Colonic mucosa (tissue), 4 donors: ENCODE measurements at places on chromosomes 2 and 18. TPM values are rescaled to one million over a fixed set of nuclear protein-coding genes. Genes with fewer than 3 reads are reported as not detected.

DNA sequence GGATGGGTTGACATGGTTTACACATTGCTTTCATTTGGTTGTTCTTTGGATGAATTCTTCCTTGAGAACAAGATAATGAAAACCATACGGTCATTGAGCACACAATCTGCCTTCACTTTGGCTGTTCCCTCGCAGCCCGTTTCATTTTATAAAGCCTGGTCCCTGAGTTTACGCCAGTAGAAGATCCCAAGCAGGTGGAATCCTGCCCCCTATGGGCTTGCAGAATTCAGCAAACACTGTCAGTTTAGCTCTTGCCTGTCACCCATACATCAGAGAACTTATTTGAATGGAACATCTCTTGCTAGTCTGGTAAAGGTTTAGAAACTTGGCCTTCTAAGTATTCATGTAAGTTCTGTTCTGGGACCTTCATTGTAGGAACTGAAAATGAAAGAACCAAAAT lies 666.4 kb upstream of the ZEB2 start:
- no peaks in the 10 kb centered on the region for H3K4me1 ChIP-seq
- H3K36me3 ChIP-seq, result no peaks in the 10 kb centered on the region
- H3K27ac ChIP-seq, result no peak overlapping the region
- no peaks in the 10 kb centered on the region for H3K27me3 ChIP-seq

DNA sequence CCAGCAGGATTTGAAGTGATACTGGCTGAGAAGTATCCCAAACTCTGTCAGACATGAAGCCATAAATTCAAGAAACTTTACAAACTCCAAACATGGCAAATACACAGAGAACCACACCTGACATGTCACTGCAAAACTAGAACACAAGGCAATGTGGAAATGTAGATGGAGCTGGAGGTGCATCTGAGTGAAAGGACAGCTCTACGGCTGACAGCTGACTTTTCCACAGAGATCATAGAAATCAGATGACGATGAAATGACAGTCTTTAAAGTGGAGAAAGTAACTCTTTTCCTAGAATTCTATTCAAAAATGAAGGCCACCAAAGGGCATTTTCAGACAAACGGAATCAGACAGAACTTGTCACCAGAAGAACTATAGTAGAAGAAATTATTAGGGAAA lies 97.5 kb downstream of the LDLRAD4 start:
- H3K36me3 ChIP-seq, result no peaks in the 10 kb centered on the region
- no peak overlapping the region for H3K4me3 ChIP-seq
- H3K4me1 ChIP-seq, result no peaks in the 10 kb centered on the region
- no peak for DNase-seq

- no peak overlapping the region for H3K4me3 ChIP-seq
- no peaks in the 10 kb centered on the region for H3K27me3 ChIP-seq
Observed at GRCh38 chr18:6493194-6493593, 78.5 kb upstream of the L3MBTL4 start.

GRCh38 chr2:70041663-70042062 lies 45.6 kb upstream of the PCBP1 start:
- H3K27me3 ChIP-seq, result no peaks in the 10 kb centered on the region
- no peak overlapping the region for H3K4me3 ChIP-seq
- no peaks in the 10 kb centered on the region for H3K36me3 ChIP-seq
- no peak for DNase-seq
- no peak overlapping the region for H3K27ac ChIP-seq

DNA sequence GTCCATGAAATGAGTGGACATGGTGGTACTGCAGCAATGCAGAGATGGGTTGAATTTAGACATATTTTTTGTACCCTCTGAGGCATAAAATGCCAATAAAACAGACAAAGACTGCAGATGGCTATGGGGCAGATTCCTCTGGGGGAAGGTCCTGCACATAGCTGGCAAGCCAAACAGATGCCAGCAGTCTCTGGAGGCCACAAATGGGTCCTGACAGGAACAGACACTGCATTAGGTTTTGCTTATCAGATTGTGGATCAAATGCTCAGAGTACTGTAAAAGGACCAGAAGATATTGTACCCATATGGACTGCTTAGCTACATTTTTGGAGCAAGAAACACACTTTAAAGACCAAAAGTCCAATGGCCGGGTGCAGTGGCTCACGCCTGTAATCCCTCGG lies 40.9 kb upstream of the ORC2 start:
- no peak for DNase-seq
- H3K4me1 ChIP-seq, result no peaks in the 10 kb centered on the region
- no peaks in the 10 kb centered on the region for H3K36me3 ChIP-seq

- no peak overlapping the region for H3K27ac ChIP-seq
- no peak for DNase-seq
- no peaks in the 10 kb centered on the region for H3K27me3 ChIP-seq
- H3K4me3 ChIP-seq, result no peak overlapping the region
Observed at GRCh38 chr2:23660237-23660636, 266.7 kb downstream of the ATAD2B start.

DNA sequence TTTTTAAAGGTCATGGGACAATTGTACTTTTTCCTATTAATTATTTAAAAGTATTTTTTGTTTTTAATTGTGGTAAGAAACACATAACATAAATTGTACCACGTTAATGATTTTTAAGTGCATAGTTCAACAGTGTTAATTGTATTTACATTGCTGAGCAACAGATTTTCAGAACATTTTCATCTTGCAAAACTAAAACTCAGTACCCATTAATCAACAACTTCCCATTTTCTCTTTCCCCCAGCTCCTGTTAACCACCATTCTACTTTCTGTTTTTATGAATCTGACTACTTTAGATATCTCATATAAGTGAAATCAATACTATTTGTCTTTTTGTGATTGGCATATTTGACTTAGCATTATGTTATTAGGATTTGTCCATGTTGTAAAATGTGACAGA lies 483.9 kb upstream of the ZNF804A start:
- H3K4me3 ChIP-seq, result no peak overlapping the region
- H3K27ac ChIP-seq, result no peak overlapping the region
- H3K27me3 ChIP-seq, result no peaks in the 10 kb centered on the region
- no peak for DNase-seq
- no peaks in the 10 kb centered on the region for H3K36me3 ChIP-seq

GRCh38 chr18:57728941-57729511 lies 74.1 kb downstream of the ATP8B1 start:
- no peak overlapping the region for H3K4me3 ChIP-seq
- no peaks in the 10 kb centered on the region for H3K4me1 ChIP-seq
- H3K27me3 ChIP-seq, result no peaks in the 10 kb centered on the region

- no peak for DNase-seq
- no peak overlapping the region for H3K27ac ChIP-seq
- H3K4me3 ChIP-seq, result no peak overlapping the region
- H3K27me3 ChIP-seq, result no peaks in the 10 kb centered on the region
- H3K36me3 ChIP-seq, result no peaks in the 10 kb centered on the region
Observed at GRCh38 chr2:136334967-136335366, 217.0 kb upstream of the CXCR4 start.

DNA sequence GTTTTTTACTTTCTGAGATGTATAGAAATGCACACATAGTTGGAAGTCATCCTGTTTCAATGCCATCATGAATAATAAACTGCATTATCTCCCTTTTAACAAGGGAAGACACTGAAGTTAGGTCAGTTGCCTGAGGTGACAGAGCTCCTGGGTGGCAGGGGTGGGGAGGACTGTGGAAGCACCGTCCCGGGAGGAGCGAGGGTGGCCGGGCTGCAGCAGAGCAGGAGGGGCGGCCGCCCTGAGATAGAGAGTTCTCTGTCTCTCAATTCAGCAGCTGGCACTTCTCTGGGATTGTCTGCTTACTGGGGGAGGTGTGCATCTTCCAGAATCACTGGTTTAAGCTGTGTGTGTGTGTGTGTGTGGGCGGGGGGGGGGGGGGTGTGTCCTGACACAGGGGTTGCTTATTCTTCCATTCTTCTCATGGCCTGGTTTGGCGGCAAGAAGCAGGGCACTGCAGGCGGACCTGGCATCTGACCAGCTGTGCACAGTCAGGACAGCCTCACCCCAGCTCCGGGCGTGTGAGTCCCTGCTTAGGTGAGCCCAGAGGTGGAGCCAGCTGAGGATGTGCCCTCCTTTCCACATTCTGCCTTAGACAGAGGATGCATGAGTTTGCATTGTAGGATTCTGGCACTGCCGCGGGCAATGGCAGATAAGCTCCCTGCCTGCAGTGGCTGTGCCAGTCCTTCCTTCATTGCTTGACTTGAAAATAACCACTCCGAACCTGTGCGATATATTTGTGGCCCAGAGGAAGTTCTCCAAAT lies 40.4 kb downstream of the VWA3B start:
- no peaks in the 10 kb centered on the region for H3K36me3 ChIP-seq
- H3K4me1 ChIP-seq, result no peaks in the 10 kb centered on the region
- H3K27ac ChIP-seq, result no peak overlapping the region
- no peak overlapping the region for H3K4me3 ChIP-seq
- no peaks in the 10 kb centered on the region for H3K27me3 ChIP-seq
- DNase-seq, result no peak

- H3K27ac ChIP-seq, result no peak overlapping the region
- no peaks in the 10 kb centered on the region for H3K36me3 ChIP-seq
- H3K4me3 ChIP-seq, result no peak overlapping the region
- DNase-seq, result no peak
- no peaks in the 10 kb centered on the region for H3K27me3 ChIP-seq
Observed at GRCh38 chr2:196487417-196487816, 152.1 kb upstream of the CCDC150 start.

DNA sequence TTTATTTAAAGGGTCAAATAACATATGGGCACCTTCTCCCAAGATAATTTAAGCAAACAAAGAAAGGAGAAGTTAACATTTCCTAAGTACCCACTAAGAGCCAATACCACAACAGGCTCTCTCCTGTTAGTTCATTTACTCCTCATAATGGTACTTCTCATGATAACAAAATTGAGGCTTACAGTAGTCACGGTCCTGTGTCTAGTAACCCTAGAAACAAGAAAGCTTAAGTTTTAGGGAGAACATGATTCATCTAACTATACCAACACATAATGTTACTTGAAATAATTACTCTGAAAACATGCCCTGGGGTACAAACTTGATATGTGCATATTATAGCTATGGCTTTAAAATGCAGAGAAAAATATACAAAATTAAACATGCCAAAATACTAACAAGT lies 19.8 kb downstream of the IWS1 start:
- H3K36me3 ChIP-seq, result peaks cover 16% of the 10 kb centered on the region
- no peak overlapping the region for H3K27ac ChIP-seq
- DNase-seq, result no peak
- H3K4me1 ChIP-seq, result no peaks in the 10 kb centered on the region

DNA sequence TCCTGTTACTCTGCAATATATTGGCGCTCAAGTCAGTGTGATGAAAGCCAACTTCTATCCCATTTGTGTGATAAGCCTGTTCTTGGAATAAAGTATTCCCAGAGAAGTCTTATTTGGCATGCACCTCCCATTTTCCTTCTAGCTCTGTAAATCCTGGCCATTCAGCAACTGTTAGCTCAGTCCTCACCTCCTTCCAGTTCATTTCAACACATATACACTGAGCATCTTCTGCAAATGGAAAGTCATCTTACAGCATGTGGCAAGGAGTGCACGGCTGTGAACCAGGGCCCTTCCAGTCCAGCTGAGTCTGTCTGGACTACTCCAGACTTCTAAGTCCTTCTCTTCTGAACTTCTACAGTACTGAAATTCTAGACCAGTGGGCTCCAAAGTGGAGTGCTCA lies 53.1 kb downstream of the SPATS2L start:
- no peak overlapping the region for H3K4me3 ChIP-seq
- no peaks in the 10 kb centered on the region for H3K4me1 ChIP-seq
- H3K36me3 ChIP-seq, result no peaks in the 10 kb centered on the region
- no peak overlapping the region for H3K27ac ChIP-seq

- no peaks in the 10 kb centered on the region for H3K4me1 ChIP-seq
- peak; percentile 29 for DNase-seq
- H3K27ac ChIP-seq, result no peak overlapping the region
- H3K36me3 ChIP-seq, result no peaks in the 10 kb centered on the region
Observed at GRCh38 chr2:67322353-67323001, 74.7 kb upstream of the ETAA1 start.

DNA sequence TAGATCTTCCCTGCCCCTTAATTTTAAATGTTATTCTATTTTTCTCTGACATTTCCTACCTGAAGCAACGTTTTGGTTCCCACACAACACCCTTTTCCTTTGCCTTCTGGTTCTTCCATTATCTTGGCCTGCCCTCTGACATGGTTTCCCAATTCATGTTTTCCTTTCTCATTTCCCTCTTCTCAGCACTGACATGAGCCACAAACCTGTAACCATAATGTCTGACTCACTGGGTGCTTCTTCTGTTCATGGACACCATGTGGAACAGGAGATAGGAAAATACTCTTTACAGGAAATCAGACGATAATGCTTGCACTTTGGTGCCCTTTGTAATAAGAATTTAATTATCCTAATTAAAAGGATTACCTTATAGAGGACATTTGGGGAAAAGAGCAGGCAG lies 142.0 kb downstream of the ZEB2 start:
- H3K4me3 ChIP-seq, result no peak overlapping the region
- H3K27ac ChIP-seq, result no peak overlapping the region
- DNase-seq, result no peak
- no peaks in the 10 kb centered on the region for H3K27me3 ChIP-seq
- no peaks in the 10 kb centered on the region for H3K36me3 ChIP-seq

DNA sequence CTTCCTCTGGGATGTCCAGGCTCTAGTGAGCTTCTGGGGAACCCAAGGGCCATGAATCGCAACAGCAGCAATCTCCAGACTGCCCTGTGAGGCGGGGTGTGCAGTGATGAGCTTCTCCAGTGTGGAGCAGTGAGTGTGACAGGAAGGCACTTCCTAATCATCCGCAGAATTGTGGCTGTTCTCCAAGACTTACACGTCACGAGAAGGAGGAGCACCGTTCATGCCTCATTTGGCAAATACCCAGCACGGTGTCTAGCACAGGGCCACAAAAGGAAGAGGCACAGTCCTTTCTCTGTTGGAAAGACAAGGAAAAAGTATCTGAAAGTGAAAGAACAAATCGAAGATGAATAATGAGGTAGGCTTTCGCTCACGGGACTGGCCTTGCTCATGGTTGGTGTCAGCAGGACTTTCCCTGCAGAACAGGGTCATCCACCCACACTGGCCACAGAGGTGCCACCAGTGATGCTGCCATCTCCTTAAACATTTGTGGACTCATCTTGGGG lies 125.1 kb upstream of the HAAO start:
- peak; percentile 53 for DNase-seq
- H3K4me1 ChIP-seq, result no peaks in the 10 kb centered on the region
- no peaks in the 10 kb centered on the region for H3K36me3 ChIP-seq
- peak overlapping the region; percentile 44 for H3K27ac ChIP-seq

Gene HOXD12
- total RNA-seq, result not detected

Gene ARHGAP28
- total RNA-seq, result 1.9 TPM

Gene MATN3
- total RNA-seq, result 0.13 TPM

Gene TMEM198
- total RNA-seq, result 1.7 TPM
